Mammary microvascular endothelial cell (primary cell): ENCODE measurements at places on chromosomes 12 and 14. TPM values are rescaled to one million over a fixed set of nuclear protein-coding genes. Genes with fewer than 3 reads are reported as not detected.

AMIGO2 gene
- 0.79 and 1.2 TPM in 2 replicates for total RNA-seq

SCAF11 gene
- 58.7 and 67.0 TPM in 2 replicates for total RNA-seq

LRRC9 gene
- total RNA-seq = not detected in 2 replicates

ASB8 gene
- 14.8 and 19.1 TPM in 2 replicates for total RNA-seq

EIF2S3B gene
- total RNA-seq = 0.59 and 0.67 TPM in 2 replicates

FITM1 gene
- 0.10 TPM in 1 of 2 replicates, not detected in the other for total RNA-seq

CCND2 gene
- 31.0 and 57.6 TPM in 2 replicates for total RNA-seq

TAS2R13 gene
- 0.07 and 0.10 TPM in 2 replicates for total RNA-seq

ZNF891 gene
- total RNA-seq = 0.13 and 0.30 TPM in 2 replicates

LIN7A gene
- total RNA-seq = 0.05 and 0.07 TPM in 2 replicates

PRR4 gene
- total RNA-seq = 0.20 TPM in 1 of 2 replicates, not detected in the other

IL22 gene
- not detected in 2 replicates for total RNA-seq

KLRC4 gene
- not detected in 2 replicates for total RNA-seq

ARF3 gene
- 109 and 119 TPM in 2 replicates for total RNA-seq

PTGER2 gene
- total RNA-seq = not detected in 2 replicates

TMEM179 gene
- total RNA-seq = 0.73 TPM in 1 of 2 replicates, not detected in the other

CCDC184 gene
- not detected in 2 replicates for total RNA-seq

TSPAN11 gene
- total RNA-seq = 3.6 and 4.4 TPM in 2 replicates
